ENCODE measurements at places on chromosomes 16 and 17. TPM values are rescaled to one million over a fixed set of nuclear protein-coding genes. Genes with fewer than 3 reads are reported as not detected.

EZH1 gene
- 186 TPM for total RNA-seq

TNFRSF13B gene
- total RNA-seq: 1.5 TPM

MT4 gene
- total RNA-seq: not detected

CA4 gene
- not detected for total RNA-seq

BCAR1 gene
- not detected for total RNA-seq

C16orf89 gene
- total RNA-seq: not detected

WFIKKN2 gene
- not detected for total RNA-seq

TBC1D28 gene
- total RNA-seq: not detected

LAT gene
- total RNA-seq: 353 TPM

DNA sequence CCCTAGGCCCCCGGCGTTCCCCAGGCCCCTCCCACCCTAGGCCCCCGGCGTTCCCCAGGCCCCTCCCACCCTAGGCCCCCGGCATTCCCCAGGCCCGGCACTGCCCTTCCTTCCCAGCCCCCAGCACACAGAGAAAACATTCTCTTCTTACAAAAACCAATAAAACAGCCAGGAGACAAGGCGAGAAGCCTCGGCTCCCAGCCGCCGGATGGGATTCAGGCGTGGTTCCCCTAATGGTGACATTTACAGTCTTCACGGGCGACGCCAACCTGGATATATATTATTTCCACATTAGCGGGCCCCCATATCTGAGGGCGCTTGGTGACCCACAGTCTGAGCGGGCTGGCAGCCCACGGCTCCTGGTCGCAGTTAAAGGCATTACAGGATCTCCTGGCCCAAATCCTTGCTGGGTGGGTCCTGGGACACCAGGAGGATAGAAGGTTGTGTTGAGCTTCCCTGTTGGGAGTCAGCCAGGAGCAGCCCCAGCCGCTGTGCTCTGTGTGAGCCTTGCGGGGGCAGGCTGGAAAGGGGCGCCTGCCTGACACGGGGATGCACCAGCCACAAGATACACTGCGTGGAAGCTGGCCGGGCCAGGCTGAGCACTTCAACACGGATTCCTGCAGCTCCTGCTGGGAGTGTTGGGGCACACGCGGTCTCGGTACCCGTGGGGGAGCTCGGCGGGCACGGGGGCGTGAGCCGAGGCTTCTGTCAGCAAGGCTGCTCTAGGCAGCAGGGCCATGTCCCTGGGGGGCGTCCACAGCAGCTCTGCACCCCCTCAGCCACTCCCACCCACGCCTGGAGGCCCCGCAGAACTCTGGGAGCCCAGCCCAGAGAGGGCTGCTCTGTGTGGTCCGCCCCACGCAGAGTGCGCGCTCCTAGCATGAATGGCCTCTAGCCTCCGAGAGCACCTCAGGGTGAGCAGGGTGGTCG, 83.7 kb downstream of the LMF1 start:
- DNase-seq: no peak

DNA sequence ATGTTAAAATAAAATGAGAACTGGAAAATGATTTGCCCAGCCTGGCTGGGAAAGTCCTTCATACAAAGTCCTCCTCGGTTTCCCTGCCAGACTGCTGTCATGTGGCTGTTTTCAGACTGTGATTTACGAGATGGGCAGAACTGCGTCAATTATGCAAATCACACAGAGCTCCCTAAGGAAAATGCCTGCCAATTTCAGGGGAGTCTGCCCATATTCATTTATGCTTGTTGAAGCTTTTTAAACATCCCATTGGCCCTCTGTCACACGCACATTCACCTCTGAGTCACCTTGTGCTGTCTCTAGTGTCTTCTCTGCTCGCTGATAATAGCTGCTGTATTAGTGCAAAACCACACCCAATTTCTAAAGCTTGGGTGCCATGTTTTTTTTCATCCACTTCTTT, 81.7 kb upstream of the FAM20A start:
- no peak for DNase-seq

DNA sequence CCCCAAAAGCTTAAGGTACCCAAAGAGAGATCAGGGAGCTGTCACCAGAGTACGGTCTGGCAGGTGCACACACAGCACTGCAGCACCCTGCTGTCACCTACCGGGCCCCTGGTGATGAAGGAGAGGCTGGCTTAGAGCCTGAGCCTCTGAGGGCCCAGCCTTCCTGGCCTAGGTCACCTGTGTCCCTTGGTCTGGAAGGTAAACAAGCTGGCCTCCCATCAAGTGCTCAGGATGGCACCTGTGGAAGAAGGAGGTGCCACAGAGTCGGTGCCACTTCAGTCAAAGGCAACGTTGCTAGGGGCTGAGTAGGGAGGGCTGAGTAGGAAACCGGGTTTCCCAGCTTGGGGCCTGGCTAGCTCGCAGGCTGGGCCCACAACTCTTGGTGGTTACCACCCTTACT, 70.7 kb downstream of the COG7 start:
- no peak for DNase-seq

DNA sequence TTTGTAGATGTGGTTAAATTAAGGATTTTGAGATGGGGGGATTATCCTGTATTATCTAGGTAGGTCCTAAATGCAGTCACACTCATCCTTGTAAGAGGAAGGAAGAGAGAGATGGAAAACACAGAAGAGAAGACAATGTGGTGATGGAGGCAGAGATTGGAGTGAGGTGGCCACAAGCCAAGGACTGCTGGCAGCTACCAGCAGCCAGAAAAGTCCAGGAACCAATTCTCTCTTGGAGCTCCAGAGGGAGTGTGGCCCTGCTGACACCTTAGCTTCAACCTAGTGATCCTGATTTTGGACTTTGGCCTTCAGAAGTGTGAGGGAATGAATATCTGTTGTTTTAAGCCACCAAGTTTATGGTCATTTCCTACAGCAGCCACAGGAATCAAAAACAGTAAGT, 18.0 kb downstream of the MAPT start:
- DNase-seq: no peak

DNA sequence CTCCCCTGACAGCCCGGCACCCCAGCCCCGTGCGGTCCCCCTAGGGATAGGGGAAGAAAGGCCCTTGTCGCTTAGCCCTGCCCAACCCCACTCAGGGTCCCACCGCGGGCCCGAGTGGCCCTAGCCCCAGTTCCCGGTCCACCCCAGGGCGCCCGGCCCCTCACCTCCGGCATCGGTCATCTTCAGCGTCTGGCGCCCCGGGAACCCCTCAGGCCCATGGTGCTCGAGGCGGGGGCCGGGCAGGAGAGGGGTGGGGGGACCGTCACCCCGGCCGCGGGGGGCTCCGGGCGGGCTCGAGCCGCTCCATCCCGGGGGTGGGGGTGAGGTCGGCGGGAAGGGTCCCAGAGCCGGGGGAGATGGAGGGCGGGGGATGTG, 620 bp downstream of the SAMD14 start:
- no peak for DNase-seq

GRCh38 chr16:5034167-5034523, 410 bp upstream of the NAGPA start:
- no peak for DNase-seq

GRCh38 chr17:30600830-30601494, 123.8 kb downstream of the GOSR1 start:
- peak; percentile 33 for DNase-seq

DNA sequence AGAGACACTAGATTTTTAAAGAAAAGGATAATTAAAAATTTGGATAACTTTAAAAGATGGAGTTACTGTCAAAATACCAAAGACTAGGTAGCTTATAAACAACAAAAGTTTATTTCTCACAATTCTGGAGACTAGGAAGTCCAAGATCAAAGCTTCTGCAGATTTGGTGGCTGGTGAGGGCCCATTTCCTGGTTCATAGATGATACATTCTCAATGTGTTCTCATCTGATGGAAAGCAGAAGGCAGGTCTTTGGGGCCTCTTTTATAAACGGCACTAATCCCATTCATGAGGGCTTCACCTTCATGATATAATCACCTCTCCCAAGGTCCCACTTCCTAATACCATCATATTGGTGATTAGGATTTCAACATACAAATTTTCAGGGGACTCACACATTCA, 33.7 kb downstream of the NLK start:
- no peak for DNase-seq

DNA sequence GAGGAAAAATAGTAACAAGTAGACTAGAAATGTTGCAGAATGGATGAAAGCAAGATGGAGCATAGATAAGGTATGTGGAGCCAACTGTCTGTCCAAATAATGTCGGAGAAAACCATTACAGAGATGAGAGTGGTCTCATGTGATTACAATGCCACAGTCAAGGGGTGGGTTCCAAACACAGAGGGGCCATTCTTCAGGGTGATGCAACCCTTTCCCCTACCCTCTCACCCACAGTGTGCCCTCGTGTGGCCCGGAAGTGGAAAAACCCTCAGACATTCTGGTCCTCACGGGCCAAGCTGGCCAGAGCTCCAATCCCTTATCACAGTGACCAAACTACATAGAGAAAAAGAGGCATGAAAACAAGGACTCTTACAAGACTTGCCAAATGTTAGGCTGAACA, 17.7 kb upstream of the HS3ST3A1 start:
- no peak for DNase-seq

DNA sequence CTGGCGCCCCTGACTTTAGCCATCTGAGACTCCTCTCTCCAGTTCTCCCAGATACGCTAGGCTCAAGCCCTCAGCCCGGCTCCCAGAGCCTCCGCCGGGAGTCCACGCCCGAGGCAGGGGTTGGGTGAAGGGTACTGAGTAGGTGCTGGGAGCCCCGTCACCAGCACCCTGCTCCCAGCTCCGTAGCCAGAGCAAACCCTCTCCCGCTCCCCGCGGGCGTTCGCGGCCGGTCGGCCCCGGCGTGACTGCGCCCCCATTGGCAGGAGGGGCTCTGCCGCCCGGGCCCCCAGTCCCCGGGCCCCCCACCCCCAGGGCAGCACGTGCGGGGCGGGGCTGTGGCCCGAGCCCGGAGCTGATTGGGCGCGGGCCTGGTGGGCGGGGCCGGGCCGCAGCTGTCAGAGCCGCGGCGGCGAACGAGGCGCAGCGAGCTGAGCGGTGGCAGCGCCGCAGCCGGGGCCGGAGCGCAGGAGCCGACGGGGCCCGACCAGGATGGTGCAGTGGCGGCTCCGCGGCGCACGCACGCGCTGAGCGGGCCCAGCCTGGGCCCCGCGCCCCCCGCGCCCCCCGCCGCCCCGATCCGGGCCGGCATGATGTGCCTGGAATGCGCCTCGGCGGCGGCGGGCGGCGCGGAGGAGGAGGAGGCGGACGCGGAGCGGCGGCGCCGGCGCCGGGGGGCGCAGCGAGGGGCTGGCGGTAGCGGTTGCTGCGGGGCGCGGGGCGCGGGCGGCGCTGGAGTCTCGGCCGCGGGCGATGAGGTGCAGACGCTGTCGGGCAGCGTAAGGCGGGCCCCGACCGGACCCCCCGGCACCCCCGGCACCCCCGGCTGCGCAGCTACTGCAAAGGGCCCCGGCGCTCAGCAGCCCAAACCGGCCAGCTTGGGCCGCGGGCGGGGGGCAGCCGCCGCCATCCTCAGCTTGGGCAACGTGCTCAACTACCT, at the start of gene SPNS2:
Gene SPNS2, plus strand, starts transcription at position 421 of the 937 bp plus-strand sequence. Its CDS starts 167 bp downstream, at position 588.
- peak; percentile 40 for DNase-seq

GRCh38 chr17:28977659-28978355, 26.5 kb upstream of the PHF12 start:
- no peak for DNase-seq

DNA sequence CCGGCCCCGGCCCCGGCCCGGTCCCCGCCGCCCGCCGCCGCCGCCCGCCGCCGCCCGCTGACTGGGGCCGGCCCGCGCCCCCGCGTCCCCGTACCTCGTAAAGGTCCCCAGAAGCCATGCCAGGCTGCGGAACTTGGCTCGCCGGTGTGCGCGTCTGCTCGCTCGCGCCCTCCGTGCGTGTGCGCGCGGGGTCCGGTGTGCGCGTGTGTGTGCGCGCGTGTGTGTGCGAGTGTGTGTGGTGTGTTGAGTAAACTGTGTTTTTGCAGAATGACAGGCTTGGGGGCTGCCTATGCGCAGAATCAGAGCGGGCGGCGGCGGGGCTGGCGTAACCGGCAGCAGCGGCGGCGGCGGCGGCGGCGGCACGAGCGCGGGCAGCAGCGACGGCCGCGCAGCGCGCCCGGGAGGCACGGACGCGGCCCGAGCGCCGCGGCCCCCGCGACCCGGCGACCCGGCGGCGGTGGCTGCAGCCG, 307 bp downstream of the CDYL2 start:
- DNase-seq: peak; percentile 49

- DNase-seq: no peak
These were observed 47.0 kb downstream of the MARVELD3 start for GRCh38 chr16:71672803-71673581.

DNA sequence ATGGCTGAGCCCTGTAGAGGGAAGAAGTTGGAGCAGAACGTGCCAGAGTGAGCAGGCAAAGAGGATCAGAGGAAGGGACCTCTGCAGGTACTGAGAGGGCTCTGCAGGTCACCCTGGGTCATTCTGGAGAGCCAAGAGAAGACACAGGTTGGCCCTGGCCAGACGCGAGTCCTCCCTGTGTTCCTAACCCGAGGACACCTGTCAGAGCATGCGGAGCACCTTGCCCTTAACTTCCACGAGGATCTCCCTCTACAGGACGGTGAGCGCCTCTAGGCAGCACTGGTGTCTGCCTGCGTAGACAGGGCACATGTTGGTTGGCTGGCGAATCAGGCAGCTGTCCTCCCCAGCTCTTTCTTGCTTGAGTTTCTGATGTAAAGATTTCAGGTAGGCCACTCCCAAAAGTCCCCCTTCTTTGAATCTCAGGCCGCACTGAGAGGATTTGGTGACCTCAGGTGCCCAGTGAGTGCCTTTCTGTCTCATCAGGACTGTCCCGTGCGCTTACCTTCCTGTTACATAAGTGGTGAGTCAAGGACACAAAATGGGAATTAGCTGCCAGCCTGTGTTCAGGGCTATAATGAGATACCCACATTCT, 45.3 kb downstream of the MPRIP start:
- DNase-seq: no peak

DNA sequence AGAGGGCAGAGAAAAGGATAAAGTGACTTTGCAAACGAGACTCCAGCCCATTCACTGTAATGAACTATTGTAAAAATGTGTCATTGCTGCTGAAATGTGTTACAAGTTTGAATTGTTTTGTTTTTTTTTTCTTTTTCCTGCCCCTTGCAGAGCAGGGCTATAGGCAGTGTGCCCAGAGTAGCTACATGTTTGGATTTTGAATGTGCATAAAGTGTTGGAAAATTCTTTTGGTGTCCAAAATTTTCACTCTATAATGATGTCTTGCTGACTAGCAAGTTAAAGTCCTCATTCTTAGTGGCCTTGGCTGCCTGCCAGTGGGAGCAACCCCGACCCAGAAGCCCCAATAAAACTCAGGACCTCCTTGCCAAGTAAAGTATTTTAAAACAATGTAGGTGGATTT, 66.5 kb downstream of the IGF2BP1 start:
- DNase-seq: no peak

Data from naive thymus-derived CD8-positive, alpha-beta T cell (primary cell).